T-helper 22 cell (primary cell): ENCODE measurements at places on chromosomes 1 and 21.

GRCh38 chr1:162161916-162162550 is 92.5 kb downstream of the NOS1AP start:
- no peak for DNase-seq

DNA sequence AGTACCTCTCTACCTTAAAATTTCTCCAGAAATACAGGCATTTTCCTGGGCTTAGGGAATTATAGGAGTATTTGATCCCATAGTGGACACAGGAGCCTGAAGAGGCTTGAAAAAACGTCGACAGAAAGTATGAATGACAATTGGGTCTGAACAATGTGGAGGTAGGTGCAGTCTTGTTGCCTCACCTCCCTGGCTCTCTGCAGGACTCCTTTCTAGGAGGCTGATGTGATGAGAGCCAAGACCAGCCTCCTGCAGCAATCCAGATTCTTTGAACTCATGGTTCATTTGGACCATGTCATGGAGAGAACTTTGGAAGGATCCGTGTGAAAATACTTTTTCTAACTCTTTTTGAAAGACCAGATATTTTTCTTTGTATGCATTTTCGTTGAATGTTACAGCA is 50.5 kb upstream of the MTF2 start:
- DNase-seq, result no peak

DNA sequence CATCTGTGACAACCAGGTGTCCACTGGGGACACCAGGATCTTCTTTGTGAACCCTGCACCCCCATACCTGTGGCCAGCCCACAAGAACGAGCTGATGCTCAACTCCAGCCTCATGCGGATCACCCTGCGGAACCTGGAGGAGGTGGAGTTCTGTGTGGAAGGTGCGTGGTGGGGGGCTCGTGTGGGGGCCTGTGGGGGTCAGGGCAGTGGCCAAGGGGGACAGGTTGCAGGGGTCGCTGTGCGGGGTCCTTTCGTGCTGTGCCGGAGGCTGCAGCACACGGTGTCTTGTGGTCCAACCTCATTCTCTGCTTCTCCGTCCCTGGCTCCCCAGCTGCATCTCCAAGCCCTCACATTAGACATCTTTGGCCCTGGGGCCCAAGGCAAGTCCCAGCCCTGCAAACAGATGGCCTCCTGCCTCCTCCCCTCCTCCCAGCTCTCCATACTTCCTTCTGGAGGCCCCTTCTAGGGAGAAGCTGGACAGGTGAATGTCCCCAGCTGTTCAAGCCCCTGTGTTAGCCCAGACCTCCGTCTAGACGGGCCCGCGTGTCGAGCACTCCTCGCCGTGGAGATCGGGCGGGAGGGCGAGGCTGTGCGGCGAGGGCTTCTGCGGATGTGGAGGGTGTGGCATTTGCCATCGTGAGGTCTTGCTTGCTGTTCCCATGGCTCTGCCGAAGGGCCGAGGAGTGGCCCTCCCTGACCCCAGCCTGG is 2.5 kb downstream of the AGRN start:
- no peak for DNase-seq

GRCh38 chr1:107653005-107653404 is 312.0 kb downstream of the VAV3 start:
- no peak for DNase-seq

GRCh38 chr21:26686278-26686677 is 113.2 kb upstream of the CYYR1 start:
- DNase-seq, result no peak

DNA sequence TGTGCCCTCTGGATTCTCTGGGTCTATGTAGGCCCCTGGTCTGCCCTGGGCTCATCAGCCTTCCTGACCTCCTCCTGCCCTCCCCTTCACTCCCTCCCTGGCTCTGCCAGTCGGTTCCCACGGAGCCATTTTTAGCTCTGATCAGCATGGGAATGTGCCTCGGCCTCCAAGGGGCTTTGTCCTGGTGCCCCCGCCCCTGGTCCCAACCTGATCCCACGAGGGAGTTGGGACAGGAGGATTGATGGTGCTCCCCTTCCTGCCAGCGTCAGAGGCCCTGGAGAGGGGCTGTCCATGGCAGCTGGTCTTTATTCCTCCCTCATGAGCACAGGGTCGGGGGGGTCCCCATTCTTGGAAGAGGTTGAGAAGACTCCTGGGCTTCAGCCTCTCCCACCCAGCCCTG is 24.9 kb downstream of the ETNK2 start:
- DNase-seq, result no peak

DNA sequence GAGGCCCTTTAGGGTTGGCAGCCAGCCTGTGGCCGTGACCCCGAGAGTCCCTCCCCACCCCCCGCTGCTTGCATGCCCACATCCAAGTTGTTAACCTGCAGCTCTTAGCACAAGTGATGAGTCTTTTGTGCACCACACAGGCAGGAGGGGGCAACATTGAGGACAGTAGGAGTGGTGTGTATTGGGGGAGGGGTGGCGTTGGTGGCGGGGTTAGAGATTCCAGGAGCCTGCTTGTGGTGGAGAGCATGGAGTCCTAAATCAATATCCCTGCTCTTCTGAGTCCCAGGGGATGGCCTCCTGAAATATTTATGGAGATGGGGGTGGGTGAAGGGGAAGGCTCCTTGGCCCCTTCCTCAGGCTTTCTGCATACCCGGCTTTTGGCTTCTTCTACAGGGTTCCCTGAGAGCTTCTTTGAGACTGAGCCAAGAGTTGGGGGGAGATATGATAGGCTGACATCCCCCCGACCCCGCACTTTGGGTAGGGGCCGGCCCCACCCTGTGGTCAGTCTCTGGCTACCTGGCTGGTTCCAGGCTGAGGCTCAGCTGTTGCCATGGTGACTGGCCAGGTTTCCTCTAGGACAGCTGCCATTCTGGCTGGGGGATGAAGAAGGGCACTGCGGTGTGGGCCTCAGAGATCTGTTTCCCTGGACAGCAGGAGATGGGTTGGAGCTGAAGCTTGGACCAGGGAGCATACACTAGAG is 5.0 kb downstream of the CHRNB2 start:
- no peak for DNase-seq

GRCh38 chr1:62209931-62210595 is 15.4 kb downstream of the L1TD1 start:
- DNase-seq, result no peak

DNA sequence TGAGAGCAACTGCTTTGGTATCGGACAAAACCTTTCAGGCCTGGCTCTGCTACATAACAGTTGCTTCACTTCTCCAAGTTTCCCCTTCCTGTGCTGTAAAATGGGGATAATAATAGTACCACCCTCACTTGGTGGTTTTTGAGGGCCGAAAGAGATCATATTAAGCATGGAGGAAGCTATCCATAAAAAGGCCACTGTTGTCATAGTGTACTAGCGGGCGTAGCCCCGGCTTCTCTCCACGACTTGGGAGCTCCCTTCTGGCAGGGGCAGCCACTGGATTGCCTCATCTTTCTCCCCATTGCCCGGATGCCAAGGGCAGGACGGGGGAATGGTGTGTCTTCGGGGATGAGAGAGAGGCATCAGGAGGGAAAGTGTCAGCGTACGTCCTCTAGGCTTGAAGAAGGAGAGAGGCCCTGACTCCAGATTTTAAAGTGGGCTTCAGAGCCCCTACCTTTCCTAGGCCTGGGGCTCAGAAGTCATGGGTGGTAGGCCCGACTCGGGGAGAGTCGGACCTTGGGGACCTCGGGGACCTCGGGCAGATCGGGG is 548 bp upstream of the MFSD2A start:
- no peak for DNase-seq

DNA sequence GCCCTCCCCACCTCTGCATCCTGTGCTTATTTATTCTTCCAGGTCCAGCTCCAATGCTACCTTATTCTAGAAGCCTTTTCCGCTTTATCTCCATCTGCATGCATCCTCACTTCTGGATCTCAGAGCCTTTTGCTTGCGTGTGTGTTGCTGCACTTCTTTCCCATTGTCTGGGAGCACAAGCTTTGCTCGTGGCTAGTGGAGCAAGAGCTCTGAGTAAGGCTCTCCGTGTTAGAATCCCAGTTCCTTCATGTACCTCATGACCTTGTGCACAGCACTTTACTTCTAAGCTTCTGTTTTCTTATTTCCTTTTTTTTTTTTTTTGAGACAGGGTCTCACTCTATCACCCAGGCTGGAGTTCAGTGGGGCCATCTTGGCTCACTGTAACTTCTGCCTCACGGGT is 140.0 kb upstream of the POU3F1 start:
- DNase-seq, result no peak

DNA sequence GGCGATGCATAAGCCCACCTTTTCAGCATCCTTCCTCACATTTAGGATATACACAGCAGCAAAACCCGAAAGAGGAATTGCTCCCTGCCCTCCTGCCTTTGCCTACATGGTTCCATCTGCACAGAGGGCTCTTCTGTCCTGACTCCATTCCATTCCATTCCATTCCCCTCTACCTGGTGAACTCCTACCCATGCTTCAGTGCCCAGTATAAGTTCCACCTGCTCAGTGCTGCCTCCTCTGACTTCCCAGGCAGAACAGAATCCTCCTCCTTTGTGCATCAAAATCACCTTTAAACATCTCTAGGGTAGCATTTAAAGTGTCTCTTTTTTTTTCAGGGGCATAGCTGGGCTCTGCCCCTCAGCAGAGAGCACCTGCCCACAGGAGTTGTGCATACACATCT is 112.9 kb downstream of the PCNX2 start:
- no peak for DNase-seq

GRCh38 chr1:189431447-189431846 is 1046.2 kb downstream of the BRINP3 start:
- no peak for DNase-seq

DNA sequence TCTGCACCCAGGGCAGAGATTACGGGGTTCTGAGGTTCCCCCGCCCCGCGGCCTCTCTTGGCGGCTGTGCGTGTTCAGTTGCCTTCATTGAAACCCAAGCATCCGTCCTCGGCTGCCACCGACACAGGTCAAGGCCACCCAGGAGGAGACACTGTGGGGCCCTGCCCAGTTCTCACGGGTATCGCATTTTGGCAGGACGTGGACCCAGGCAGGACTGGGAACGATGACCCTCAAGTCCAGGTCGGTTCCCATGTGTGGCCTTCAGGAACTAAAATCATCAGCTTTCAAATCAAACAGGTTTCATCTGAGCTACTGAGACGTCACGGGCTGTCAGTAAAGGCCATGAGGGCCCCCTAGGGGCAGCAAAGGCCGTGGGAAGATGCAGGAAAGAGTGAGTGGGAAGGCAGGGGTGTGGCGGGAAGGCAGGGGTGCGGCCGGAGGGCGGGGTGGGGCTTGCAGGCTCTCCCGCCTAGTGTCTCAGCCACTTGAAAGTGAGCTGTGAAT is 7.0 kb upstream of the C1orf174 start:
- DNase-seq, result no peak

- no peak for DNase-seq
Observed at GRCh38 chr1:116015679-116016078, 39.4 kb downstream of the SLC22A15 start.
